Activated CD4-positive, alpha-beta T cell treated with anti-CD3 and anti-CD28 coated beads for 24 hours (primary cell): ENCODE measurements at places on chromosomes 16 and 17.

DNA sequence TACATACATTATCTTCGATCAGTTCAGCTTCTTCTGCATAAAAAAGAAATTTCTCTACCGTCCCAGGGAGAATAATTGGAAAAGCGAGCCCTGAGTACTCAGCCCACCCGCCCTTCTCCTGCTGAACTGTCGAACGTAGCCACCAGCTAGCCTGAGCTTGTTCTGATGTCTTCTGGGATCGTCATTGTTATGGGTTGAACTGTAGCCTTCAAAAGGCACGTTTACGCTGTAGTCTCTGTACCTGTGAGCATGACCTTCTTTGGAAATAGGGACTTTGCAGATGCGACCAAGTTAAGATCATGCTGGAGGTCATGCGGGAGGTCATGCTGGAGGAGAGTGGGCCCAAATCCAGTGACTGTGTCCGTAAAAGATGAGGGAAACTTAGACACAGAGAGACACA is 86.2 kb downstream of the CMIP start:
- DNase-seq: no peak

GRCh38 chr16:87323727-87324410 is 6.7 kb upstream of the C16orf95 start:
- no peak for DNase-seq

DNA sequence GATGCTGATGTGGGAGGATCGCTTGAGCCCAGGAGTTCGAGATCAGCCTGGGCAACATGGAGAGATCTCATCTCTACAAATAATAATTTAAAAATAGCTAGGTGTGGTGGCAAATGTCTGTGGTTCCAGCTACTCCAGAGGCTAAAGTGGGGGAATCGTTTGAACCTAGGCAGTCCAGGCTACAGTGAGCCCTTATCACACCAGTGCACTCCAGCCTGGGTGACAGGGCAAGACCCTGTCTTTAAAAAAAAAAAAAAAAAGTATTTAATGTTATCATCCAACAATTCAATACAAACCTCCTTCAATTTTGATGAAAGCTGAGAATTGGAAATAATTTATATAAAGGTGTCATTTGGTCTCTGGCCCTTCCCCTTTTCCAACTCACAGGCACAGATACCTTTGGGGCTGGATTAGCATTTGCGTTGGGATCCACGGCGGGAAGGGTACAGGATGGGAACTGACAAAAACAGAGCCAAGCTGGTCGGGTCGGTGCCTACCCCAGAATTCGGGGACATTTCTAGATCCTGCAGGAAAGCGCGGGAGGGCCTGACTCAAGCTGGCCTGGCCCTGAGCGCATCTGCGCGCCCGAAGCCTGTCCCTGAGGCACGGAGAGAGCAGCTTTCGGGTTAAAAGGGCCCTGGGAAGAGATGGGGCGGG is 860 bp upstream of the DCAF7 start:
- no peak for DNase-seq

DNA sequence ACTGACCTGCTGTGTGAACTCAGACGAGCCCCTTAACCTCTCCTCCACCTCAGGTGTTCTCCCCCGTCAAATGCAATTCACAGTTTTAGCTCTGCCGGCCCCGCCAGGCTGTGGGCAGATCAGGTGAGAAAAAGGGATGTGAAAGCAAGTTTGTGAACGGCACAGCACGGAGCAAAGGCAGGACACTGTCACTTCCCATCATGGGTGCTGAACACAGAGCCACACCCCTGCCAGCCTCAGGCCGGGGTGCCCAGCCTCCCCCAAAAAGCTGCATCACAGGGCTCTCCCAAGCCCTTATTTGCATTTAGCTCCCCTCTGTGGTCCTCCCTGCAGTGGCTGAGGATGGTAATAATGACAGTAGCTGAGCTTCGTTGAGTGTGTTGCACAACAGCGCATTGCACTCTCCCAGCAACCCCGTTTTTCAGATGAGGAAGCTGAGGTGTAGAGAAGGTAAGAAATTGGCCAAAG is 88.8 kb upstream of the TNRC6C start:
- DNase-seq: no peak

- no peak for DNase-seq
These were observed 12.1 kb upstream of the HP start for GRCh38 chr16:72042157-72042660.

DNA sequence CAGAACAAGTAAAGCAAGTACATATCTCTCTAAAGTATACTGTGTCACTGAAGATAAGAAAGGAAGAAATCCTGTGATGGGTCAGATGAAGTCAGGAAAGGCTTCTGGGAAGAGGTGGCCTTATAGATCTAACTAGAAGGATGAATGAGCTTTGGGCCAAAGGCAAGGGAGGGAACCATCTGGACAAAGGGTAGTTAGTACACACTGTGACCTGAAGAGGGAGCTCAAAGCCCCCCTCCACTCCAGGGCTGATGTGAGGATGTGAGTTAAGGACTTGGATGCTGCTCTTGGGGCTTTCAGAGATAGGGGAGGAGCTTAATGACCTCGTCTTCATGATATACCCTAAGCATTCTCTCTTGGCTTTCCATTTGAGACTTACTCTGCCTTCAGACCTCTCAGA is 185.3 kb upstream of the CACNG3 start:
- DNase-seq: peak; percentile 2

- no peak for DNase-seq
These were observed 73.8 kb downstream of the CMIP start for GRCh38 chr16:81518439-81518757.

GRCh38 chr17:46796524-46796923 is 22.0 kb downstream of the WNT3 start:
- DNase-seq: no peak

GRCh38 chr17:50268743-50269275 is 5.5 kb upstream of the TMEM92 start:
- no peak for DNase-seq

DNA sequence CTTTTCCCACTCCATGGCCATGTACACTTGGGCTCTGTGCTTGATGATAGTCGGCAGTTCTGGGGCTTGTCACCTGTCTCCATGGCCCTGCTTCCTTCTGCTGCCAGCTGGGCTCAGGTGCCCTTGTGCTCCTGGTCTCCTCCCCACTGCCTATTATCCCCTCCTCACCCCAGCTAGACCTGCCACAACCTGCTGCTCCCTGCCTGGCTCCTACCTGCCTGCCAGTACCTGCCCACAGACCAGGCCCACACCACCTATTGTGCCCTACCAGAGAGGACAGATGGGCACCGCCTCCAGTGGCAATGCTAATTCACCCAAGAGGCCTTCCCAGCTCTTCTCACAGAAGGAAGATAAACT is 538 bp upstream of the RAPGEFL1 start:
- DNase-seq: no peak

DNA sequence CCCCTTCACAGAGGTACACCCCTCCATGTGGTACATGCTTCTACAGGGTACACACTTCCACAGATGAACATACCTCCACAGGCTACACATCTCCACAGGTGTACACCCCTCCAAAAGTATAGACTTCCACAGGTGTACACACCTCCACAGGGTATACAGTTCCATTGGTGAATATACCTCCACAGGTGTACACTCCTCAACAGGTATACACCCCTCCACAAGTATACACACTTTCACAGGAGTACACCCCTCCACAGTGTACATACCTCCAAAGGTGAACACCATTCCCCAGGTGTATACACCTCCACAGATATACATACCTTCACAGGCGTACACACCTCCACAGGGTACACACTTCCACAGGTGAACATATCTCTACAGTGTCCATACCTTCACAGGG is 9.4 kb downstream of the FOXN1 start:
- DNase-seq: no peak

GRCh38 chr17:55962951-55963401 is 190.3 kb upstream of the ANKFN1 start:
- no peak for DNase-seq

GRCh38 chr16:11705311-11706025 is 37.2 kb downstream of the TXNDC11 start:
- no peak for DNase-seq

DNA sequence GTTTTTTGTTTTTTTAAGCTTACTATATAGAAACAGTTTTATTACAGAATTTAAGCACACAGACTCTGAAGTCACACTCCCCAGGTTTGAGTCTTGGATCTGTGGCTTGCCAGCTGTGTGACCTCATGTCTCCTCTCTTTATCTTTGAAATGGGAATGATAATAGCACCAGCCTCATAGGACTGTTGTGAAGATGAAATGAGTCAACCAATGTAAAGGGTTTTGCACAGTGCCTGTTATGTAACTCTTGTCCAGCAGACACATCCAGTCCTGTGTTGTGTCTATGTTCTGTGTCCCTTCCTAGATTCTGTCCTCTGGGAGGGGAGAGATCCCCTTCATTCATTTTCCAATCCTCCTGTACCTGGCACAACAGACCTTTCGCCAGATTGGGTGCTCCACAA is 3.1 kb upstream of the CPD start:
- no peak for DNase-seq

DNA sequence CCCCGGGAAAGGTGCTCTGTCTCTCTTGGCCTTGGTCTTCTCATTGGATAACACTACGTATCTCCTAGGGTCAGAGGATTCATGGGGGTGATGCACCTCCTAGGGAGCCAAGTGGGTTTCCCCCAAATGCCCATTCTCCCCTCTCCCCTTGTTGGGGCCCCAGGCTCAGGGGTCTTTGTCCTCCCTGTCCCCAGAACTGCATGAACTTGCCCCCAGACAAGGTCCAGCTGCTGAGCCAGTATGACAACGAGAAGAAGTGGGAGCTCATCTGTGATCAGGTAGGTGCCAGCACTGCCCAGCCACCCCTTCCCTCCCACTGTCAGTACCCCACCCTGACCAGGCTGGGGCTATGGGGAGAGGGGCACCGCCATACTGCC is 8.7 kb downstream of the FMNL1 start:
- DNase-seq: no peak

DNA sequence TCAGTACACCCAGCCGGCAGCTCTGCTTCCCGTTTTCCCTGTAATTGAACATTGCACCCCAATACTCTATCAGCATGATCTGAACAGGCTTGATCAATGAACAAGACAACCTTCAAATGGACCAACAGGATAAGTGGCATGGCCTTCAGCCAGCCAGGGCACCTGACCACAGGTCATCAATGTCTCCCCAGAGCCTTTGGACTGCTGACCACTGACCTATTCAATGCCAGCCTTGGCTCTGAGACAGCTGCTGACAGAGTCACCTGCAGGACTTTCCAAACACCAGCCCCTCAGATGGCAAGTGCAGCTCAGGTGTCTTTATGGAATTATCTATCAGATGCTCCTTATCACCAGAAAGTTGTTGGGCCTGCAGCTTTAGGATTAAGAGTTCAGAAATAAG is 462.9 kb upstream of the ASIC2 start:
- no peak for DNase-seq

DNA sequence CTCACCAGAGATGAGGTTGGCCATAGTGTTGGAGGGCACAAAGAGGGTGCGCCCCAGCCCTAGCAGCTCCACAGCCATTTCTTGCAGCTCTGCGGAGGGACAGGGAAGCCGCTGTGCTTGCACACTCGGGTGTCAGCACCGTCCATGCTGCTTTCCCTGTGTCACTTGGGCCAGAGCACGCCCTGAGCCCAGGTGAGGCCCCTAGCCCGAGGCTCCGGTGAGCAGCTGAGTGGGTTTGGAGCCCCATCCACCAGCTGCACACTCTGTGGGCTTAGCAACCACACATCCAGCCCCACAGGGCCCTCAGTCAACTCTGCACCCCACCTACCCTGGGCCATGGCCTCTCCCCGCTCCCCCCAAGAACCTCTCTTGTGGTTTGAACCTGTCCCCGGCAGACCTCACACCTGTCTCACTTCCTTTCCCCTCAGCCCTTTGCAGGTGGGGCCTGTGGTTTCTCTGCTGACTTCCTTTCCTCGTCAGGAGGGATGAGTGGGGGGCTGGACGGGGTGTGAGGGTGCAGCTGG is 20.7 kb downstream of the TMEM235 start:
- no peak for DNase-seq

- no peak for DNase-seq
These were observed 3.7 kb upstream of the STAT5A start for GRCh38 chr17:42284566-42284965.

DNA sequence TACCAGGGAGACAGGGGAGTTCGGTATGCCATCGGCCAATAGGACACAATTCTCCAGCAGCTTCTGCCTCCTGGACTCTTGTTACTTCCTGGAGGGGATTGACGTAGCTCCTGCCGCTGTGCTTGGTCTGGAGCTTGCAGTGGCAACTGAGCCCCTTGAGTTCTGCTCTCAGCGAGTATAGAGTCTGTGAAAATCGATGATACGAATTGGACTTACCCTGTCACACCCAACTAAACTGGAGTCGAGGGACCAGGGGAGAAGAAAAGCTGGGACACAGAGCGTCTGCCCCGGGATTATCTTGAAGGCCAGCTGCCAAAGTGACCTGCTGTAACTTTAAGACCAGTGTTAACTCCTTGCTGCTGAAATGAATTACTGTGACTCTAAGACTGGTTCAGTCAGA is 22.2 kb downstream of the SEC14L1 start:
- no peak for DNase-seq

DNA sequence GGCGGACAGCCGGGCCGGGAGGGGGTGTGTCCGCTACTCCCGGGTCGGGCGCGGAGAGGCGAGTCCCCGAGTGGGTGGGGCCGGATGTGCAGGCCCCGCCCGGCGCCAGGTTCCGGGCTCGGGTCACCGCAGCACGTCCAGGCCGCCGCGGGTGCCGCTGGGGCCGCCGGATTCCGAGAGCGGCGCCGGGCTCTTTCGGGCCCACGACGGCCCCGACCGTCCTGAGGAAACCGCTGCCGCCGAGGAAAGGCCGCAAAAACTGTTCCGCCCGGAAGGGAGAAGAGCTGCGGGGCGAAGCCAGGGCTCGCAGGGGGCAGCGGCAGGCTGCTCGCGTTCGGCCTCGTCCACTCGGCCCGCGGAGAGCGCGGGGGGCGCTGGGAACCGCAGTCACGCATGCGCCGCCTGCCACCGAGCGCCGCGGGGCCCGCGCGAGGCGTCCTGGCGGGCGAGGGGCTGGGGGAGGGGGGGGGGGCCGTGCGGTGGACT is at the start of gene ZKSCAN2:
Gene ZKSCAN2 (minus strand): TSS at position 376 of the 486 bp plus-strand sequence. CDS start 718 bp downstream, outside the sequence.
- peak; percentile 69 for DNase-seq

DNA sequence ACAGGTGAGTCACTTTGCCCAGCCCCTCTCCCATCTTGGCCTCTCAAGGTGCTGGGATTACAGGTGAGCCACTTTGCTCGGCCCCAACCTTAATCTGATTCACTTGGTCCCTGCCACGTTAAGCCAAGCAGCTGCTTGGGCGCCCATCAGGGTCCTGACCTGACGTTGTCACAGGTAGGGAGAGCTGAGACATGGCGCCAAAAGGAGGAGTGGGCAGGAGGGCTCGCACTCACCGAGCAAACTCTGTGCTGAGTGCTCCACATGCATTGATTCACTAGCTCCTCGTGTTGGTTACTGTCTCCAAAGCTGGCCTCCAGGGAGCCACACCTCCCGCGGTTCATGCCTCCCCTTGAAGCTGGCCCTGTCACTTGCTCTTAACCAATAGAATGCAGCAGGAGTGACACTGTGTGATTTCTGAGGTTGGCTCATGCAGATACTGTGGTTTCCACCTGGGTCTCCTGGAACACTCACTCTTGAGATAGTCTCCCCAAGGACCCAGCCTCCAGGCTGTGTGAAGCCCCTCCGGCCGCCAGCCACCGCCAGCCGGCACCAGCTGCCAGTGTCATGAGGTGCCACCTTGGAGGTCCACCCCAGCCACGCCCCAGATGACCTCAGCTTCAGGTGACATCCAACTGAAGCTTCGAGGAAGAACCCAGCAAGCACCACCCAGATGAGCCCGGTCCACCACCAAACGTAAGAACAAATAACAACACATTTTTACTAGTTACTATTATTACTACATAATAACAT is 223.0 kb downstream of the GSG1L start:
- DNase-seq: no peak

GRCh38 chr16:30738984-30739951 is 9.0 kb upstream of the PHKG2 start:
- DNase-seq: no peak

- no peak for DNase-seq
These were observed 61.4 kb upstream of the PIRT start for GRCh38 chr17:10899281-10899680.

GRCh38 chr16:19685176-19685575 is 32.9 kb downstream of the KNOP1 start:
- no peak for DNase-seq
